Stimulated activated CD8-positive, alpha-beta memory T cell treated with anti-CD3 and anti-CD28 coated beads, Interleukin-4, amount 100 ng/mL, for 1 hour (primary cell): ENCODE measurements at places on chromosomes 2 and 18.
A peak's percentile ranks its signal among the peaks of the same experiment; 100 is the strongest.

DNA sequence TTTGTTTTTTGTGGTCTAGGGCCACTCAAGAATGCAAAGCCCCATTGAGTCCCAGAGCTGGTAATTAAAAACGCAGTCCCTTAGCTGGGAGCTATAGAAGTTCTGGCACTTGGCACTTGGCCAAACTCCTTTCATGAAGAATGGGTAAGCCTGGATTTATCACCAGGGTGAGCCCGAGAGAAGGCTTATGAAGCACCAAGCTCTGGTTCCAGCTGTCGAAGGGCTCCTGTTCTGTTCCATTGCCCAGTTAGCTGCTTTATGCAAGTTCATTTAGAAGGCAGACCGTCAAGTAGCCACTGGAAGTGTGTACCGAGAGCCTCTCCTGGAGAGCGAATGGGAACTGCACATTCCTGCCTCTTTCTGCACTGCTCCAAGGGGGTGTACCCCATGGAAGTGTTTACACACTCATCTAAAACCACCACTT lies 14.2 kb downstream of the ECEL1 start:
- DNase-seq: no peak

DNA sequence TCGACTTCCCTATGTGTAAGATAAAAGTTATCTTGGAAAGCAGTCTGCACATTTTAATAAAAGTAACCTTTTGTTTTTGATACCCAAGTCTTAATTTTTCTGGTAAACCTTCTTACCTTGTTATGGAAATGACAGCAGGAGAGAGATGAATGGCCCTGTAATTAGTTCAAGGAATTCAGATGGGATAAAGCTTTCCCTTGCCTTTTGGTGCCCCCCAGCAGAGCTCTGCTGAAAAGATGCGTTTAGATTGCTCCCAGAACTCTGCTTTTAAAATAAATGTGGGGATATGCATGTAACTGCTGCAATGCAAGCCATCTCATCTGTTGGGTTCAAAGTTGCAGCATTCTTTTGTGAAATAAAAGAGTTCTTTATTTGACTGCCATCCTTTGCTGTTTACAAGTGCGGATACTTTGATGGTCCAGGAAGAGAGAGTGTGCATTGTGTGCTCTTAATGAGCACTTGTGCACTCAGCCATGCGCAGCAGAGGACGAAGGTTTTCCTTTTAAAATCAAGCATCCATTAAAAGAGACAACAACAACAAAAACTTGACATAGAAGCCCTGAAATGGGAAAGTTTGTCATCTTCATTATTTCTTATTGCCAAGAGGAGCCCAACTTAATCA lies 176.7 kb upstream of the ST6GAL2 start:
- no peak for DNase-seq

DNA sequence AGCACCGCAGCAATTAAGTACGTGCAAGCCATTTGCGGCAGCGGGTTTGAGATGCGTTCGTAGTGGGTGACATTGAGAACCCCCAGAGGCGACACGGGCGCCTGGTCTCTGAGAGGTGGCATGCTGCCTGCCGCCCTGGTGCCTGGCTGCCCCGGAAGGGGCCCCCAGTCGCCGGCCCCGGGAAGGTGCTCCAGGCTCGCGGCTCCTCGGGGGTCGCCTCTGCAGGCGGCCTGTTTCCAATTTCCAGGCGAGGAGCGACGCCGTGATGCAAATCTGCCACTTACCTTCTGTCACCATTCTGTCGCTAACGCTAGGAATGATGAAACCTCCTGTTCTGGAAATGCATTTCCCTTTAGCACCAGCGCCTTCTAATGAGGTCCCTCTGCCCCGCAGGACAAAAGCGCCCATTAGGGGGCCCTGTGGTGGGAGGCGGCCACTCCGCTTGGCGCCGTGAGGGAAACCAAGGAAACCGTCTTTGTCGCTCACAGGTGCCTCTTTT lies 13.0 kb downstream of the KIF5C start:
- DNase-seq: no peak

DNA sequence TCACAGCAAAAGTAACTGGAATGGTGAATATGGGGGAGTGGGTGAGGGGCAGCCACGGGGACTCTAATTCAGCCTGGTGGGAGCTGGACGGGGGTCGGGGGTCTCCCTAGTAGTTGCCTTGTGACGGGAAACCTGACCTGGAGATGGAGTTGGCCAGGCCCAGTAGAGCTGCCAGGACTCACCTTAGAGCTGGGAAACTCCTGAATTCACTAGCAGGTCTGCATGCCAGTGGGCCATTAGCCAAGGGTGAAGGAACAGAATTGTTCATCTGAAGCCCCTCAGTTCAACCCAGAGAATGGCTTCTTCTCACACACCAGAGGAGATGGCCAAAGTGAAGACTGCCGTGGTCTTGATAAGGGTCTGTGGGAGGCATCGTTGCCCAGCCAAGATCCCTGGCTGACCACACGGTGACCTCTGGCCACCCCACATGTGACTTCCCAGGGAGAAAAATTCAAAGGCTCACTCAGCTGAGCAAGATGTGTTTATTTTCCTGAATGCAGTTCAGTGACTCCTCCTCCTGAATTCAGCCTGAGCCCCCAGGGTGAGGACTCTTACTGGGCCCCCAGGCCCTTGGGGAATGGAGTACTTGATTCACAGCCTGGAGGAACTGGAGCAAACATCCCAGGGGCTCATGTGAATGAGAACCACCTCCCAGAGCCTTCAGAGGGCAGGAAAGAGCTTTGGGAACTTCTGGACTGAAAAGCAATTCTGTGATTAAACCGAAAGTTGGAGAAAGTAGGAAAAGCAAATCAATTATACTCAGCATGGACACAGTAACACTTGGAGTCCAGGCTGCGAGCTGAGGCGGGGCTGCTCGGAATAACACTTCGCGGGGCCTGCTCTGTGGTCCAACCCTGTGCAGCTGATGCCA lies 25.2 kb downstream of the MOCOS start:
- DNase-seq: no peak

DNA sequence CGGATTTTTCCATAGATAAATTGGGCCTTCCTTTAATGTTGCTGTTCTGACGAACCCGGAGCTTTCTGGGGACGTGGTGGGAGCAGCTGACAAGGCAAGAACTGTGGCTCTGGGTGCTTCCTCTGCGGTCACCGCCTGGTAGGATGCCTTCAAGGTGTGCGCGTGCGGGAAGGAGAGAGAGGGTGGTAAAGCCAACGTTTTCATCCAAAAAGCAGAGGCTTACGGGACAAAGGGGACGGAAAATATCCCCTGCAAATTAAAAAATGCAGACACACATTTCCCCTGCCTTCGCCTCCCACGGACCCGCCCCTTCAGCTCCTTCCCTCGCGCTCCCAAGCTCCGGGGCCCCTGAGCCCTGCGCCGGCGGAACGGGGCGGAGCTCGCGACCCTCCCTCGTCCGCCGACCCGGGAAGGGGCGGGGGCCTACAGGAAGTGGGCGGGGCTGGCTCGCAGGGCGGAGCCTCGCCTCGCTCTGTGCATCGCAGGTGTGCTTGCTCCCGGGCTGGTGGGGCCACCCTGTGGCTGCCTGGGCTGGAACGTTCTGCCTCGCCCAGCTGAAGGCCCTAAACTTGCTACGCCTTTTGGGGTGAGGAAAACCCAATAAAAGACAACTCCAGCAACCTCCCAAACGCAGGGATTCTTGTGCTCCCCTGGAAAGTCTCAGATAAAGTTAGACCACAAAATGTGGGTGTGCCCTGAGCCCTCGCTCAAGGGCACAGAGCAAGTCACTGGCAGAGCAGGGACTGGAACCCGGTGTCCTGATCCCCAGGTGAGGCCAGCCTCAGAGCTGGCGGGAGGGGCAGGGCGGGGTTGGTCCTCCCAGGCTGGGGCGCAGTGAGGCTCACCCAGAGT lies 25.4 kb upstream of the SLC66A3 start:
- DNase-seq: peak; percentile 46

- no peak for DNase-seq
These were observed 6.9 kb downstream of the METTL4 start for GRCh38 chr18:2564373-2564772.

- no peak for DNase-seq
These were observed 28.6 kb upstream of the FHL2 start for GRCh38 chr2:105427485-105427884.

GRCh38 chr2:56299171-56299691 lies 115.4 kb downstream of the CCDC85A start:
- no peak for DNase-seq
